ENCODE measurements at places on chromosomes 11 and 22.

DNA sequence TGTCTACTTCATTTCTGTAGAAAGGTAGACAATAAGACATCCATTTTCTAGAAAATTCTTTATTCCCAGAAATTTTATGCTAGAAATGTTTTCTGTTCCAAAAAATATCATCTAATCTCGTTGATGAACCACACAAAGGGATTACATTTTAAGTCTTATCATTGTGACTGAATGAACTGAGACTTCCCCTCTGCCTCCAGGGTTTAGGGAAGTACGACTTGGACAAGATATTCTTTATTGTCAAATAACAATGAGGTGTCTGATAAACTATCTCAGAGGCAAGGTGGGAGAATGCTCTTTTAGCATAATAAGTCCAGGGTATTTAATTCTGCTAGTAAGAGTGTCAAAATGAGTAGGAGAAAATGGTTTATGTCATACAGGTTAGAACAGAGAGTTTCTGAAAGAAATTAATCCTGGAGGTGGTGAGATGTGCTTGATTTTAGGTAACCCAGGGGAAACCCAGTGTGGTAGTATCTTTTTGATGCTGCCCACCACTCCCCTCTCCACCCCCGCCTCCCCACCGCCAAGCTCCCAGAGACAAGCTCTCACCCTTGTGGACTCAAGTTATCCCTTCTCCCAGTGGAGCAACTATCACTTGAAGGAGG is 100.6 kb downstream of the CD44 start:
- DNase-seq: no peak

DNA sequence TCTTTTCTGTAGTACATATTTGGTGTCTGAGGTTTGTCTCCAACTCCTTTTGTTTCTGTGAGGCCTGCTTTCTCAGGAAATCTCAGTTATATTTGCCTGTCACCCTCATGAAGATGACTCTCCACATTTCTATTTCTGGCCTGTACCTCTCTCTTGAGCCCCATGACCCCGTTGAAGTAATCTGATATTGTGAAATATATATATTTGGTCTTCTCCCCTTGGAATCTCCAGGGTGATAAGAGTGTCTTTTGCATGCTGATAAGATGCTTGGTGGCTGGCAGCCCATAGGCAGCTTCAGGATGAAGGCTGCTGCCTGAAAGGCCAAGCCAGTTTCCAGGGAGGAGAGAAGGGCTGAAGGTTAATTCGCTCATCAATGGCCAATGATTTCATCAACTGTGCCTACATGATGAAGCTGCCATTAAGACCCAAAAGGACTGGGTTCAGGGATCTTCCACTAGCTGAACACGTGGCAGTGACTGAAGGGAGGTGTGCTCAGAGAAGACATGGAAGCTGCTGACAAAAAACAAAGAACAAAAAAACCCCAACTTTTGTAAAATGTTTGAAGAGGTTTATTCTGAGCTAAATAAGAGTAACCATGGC is 67.4 kb downstream of the MICAL2 start:
- no peak for DNase-seq

DNA sequence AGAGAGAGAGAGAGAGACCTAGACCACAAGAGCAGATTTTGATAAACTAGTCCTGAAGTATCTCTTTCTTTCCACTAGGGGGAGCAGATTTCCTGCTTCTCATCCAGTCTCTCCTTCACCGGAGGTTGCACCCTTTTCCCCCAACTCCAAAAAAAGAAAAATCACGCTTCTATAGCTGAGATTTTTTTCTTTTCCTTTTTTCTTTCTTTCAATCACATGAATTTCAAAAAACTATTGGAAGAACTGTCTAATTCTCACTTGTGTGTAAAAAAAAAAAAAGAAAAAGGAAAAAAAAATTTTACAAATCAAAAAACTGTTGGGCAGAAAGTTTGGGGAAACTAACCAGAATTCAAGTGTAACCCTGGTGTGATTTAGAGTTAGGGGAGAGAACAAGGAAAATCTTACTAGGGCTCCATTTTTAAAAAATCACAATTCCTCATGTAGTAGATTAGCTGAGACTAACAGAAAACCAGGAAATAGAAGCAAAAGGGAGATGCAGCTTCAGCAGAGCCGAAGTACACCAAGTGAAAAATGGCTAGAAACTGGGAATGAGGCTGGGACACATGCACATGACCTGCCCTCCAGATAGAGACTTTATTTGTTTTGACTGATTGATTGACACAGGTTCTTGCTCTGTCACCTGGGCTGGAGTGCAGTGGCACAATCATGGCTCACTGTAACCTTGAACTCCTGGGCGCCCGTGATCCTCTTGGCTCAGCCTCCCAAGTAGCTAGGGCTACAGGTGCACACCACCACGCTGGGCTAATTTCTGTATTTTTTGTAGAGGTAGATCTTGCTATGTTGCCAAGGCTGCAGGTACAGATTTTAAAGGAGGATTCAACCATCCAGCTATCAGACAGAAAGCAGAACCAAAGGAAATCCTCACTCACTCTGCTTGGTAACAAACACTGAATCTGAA is 27.1 kb downstream of the SDHD start:
- no peak for DNase-seq

- DNase-seq: no peak
Measured at GRCh38 chr22:38136607-38137006, 26.1 kb upstream of the BAIAP2L2 start.

- no peak for DNase-seq
Measured at GRCh38 chr11:19208959-19209546, 7.3 kb upstream of the CSRP3 start.

DNA sequence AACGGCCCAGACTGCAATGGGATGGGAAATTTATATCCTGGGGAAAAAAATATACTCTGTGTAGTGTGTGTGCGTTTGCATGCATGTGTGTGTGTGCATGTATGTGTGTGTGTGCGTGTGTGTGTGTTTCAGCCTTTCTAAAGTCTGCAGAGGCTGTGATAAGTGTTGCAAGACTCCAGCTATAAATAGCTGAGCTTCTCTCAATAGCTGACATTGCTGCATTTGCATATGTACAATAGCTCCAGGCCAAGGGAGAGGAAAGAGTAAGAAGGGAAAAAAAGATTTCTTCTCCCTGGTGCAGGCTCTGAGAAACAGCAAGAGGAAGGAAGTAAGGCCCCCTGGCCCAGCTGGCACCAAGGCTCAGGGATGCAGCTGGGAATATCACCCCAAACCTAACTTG is 483.0 kb downstream of the MN1 start:
- no peak for DNase-seq

DNA sequence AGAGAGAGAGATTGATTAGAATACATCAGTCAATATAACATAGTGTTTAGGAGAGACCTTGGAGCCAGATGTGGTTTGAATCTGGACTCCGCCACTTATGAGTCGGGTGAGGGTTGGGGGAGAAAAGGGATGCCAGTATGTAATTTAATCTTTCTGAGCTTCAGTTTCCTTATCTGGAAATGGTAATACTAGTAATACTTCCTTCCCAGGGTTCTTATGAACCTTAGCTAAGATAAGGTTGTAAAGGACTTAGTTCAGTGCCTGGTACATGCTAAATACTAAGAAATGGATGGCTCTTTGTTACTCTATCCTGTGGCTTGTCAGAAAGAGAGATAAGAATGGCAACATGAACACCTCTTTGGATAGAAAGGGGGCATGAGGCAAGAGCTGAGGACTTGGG is 226.1 kb upstream of the NARS2 start:
- DNase-seq: no peak

DNA sequence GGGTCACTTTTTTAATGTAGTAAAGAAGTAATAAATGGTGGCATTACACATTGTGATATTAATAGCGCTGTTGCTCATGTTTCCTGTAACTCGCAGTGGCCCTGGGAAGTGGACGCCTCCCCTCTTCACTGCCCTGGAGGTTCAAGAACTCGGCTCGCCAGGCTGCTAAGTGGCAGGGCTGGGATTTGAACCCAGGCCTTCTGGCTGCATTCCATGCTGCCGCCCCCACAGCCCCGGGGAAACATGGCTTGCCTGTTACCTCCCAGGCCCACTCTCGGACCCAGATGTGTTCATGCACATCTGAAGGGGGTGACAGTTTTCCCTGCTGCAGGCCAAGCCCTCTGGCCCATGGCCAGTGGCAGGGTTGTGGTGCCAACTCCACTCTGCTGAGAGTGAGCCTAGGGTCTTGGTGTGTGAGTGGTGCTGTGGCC is 25.0 kb upstream of the MGAT3 start:
- no peak for DNase-seq

GRCh38 chr22:23581260-23581650 is 1.2 kb upstream of the IGLL1 start:
- DNase-seq: no peak

- DNase-seq: no peak
Measured at GRCh38 chr22:31647523-31648320, 14.3 kb downstream of the PISD start.

Measured in C1 segment of cervical spinal cord (tissue), 14 donors.